Pulmonary artery endothelial cell (primary cell): ENCODE measurements at places on chromosomes 5 and 9. TPM values are rescaled to one million over a fixed set of nuclear protein-coding genes. Genes with fewer than 3 reads are reported as not detected.
A peak's percentile ranks its signal among the peaks of the same experiment; 100 is the strongest.

DNA sequence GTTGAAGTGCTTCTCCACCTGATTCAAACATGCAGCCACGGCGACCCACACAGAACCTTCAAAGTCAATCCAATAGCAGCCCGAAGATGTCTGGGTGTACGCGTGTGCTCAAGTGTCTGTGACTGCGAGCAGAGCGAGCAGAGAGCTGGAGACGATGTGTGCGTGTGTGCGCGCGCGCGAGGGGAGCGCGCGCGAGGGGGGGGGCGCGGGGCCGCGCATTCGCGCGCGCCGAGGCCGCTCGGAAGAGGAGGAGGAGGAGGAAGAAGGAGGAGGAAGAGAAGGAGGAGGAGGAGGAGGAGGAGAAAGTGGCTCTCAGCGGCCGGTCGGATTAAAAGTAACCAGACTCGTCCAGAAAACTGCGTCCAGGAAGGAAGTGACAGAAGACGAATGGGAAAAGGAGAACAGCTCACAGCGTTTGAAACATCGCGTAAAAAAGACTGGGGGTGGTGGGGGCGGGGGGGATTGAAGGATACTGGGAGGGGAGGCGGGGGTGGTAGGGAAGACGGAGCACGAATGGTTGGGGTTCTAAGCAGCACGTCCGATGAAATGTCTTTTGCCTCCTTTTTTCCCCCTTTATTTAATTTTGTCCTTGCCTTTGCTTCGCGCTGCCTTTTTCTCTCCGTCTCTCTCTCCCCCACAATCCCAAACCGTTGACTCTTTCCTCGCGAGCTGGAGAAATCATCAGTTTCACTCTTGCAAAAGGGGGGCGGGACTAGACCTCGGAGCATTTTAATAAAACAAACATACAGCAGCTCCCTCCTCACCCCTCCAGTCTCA, at the start of gene MEF2C:
TSS of gene MEF2C (minus strand) at position 126 of the 777 bp plus-strand sequence. CDS start 59,396 bp downstream, outside the sequence.
- DNase-seq = peak; percentile 89

DNA sequence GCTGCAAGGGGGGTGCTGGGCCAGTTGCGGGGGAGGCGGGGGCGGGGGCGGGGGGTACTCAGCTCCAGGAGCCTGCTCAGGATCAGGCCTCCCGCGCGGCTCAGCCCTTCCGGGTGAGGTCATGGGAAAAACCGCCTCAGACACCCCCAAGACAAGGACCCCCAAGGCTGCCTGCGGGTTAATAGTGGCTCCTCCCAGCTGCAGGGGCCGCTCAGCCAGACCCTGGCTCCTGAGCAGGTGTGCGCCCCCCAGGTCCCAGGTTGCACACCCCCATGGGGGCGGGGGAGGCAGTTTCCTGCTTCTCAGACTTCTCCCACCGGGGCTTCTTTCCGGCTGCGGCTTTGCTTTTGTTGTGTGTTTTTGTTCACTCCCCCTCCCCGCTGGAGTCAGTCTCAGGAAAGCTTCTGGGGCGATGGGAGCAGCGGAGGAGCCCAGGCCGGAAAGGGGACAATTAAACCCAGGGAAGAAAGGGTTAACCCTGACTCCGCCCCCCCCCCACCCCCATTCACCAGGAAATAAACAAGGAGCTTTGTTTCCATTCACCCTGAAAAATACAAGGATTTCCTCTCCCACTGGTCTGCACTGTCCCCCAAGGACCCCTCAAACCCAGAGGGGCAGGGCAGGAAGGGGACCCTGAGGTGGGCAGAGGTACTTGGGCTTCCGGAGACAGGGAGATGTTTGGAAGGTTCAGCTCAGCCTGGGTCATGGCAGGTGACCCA, 42.3 kb upstream of the NOTCH1 start:
- no peak for DNase-seq

DNA sequence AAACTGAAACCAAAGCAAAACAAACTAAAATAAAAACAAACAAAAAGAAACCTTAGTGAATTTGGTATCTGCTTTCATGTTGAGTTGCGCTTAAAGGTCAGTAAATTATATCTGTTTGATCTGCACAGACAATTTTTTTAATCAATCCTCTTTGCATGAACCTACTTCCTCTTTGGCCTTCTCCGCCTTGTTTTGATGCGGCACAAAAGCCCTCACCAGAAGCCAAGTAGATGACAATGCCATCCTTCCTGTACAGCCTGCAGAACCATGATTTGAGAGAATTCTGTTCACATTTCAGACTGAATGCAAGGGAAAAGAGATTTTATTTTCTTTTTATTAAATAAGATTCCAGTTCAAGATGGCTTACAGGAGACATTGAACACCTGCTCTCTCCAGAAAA, 473.6 kb upstream of the FTMT start:
- no peak for DNase-seq

GRCh38 chr5:151098768-151099121, 17.9 kb upstream of the TNIP1 start:
- no peak for DNase-seq

DNA sequence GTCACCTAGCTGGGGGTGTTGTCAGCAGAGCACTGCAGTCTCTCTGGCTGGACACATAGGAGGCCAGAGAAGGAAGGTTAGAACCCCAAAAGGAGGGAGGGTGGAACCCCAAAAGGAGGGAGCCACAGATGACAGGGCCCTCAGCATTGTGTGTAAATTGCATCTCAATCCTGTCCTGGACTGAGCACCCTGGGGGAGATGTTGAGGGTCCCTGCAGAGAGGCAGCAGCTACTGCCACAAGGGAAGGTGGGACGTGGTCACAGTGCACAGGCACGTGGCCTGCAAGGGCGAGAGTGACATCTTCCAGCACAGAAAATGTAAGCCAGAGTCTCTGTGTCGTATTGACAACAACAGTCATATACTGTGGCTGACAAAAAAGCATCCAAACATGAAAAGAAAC, 36.5 kb upstream of the CEP72 start:
- DNase-seq = no peak

GRCh38 chr9:27151693-27152404, 42.8 kb downstream of the TEK start:
- no peak for DNase-seq

DNA sequence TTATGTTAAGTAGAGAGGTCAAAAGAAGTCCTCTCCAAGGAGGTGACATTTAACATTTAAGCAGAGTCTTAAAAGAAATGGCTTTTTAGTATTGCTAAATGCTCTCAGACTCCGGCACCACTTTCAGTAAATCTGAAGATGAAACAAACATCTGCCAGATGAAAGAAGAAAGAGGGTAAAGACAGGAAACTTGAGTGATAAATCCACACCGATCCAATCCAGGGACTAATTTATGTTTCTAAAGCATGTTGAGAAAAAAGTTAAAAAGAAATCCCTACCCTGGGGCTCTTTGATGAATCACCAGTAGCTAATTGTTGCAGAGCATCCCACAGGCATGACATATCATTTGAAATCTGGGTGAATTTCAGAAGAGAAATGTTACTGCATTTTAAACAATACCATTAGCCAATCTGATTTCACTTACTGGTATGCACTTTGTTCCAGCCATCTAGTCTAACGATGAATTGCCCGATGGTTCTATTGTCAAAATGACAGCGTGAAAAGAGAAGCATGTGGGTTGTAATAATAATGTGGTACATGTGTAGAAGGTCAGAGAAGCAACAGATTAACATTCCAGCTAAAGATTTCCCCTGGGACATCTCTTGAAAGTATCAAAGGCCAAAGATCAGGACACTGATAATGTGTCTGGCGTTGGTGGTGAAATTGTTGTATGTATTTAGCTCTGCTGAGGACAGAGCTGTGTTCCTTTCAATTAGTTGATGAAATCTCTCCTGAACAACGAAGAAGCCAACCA, 485.7 kb downstream of the CSNK1G3 start:
- no peak for DNase-seq

- DNase-seq = no peak
Observed at GRCh38 chr9:93134015-93134739, at the start of gene NINJ1. NINJ1 (minus strand) TSS chr9:93134251; CDS start chr9:93134217, 34 bp downstream.

The SLC25A2 gene
- total RNA-seq = 0.13 and 0.32 TPM in 2 replicates

The LVRN gene
- total RNA-seq = 0.13 and 0.18 TPM in 2 replicates

The FAM221B gene
- total RNA-seq = not detected in 2 replicates

The CENPP gene
- 5.3 and 7.2 TPM in 2 replicates for total RNA-seq

The SCGB3A2 gene
- not detected in 2 replicates for total RNA-seq

The MAMDC2 gene
- total RNA-seq = 26.4 and 37.7 TPM in 2 replicates

The SPINK7 gene
- not detected in 2 replicates for total RNA-seq

The PAPPA gene
- under 0.01 and 0.07 TPM in 2 replicates for total RNA-seq
